ENCODE measurements at places on chromosomes 2 and 18.
A peak's percentile ranks its signal among the peaks of the same experiment; 100 is the strongest.

DNA sequence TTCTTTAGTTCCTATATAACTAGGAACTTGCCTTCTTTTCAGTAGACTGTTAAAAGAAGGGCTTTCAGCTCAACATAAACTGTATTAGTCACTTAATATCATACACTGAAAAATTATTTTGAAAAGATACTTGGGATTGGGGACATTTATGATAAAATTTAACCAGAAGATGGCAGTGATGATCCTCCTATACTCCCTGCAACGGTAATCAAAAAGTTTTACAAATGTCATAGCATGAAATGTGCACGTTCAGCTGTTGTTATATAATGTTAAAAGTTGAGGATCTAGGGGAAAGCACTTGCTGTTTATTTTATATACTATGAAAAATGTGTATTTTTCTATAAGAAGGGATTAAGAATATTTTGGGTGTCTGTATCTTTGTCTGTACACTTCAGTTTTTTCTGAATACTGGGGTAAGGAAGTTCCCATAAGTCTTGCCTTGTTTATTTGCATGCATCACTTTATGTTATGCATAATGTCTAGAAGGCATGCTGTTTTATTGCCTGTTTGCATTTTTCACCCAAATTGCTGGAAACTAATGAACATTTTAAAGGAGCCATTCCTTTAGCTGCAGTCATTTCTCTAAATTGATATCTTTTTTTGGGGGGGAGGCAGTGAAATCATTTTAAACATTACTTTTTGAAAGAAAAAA lies 19.0 kb downstream of the DYNC1I2 start:
- DNase-seq = no peak

DNA sequence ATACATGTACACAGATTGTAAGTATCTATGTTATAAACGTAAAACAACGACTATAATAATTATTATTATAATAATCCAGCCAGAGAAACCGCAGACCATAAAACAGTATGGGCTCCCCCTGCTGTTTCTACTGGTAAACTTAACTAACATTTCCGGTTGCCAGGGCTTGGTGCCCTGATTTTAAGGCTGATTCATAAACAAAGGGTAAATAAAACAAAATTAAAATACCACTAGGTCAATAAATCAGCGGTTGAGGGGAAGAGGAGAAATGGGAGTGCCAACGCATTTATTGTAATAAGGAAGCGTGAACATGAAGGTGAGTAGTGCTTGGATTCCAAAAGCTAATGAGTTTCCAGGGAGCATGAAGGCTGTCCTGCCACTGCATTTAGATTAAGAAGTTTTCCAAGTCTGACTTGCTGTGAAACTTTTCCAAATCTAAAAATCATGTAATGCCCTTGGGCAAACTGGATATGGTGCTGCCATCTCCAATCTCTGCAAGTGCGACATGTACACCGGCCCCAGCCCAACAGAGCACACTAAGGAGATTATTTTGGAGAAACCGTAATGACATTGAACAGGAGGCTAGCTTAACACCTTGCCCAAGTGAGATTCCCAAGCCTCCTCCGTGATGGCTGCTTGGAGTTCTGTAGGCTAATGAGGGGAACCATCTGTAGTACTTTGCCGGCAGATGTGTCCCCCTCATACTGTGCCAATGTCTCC lies 50.7 kb upstream of the HNRNPA3 start:
- DNase-seq = no peak

DNA sequence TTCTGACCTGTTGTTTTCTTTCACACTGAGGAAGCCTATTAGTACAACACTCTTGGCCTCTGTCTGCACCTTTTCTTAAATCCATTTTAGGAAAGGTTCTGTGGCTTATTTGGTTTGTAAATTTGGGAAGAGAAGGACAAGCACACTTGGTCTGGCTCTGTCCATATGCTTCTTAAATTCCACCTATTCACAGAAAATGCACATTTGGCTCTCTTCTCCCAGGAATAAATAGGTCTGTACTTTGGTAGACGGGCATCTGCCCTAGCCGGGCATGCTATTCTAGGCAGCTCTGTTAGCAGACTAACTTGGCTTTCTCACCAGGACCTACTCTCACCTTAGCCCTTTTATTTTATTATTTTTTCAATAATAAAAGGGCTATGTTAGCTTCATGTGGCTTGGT lies 1211.8 kb upstream of the SLC39A10 start:
- no peak for DNase-seq

- no peak for DNase-seq
Measured at GRCh38 chr2:78383576-78383975, 641.9 kb upstream of the REG3G start.

DNA sequence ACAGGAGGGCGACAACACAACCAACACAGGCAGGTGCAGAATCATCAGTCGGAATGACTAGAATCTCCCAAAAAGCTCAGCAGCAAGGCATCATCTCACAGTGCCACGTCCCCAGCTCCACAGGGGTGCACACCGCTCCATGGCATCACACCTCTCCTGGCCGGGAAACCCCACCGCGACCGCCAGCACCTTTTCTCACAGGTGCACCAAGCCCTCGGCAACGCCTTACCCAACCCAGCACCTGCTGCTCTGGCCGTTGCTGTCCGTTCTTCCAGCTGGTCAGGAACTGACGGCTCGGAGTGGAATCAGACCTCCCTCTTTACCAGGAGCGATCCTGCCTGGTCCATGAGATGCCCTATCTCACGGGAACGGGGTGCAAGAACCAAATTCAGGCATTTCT lies 61.3 kb downstream of the ZNF516 start:
- DNase-seq = no peak

DNA sequence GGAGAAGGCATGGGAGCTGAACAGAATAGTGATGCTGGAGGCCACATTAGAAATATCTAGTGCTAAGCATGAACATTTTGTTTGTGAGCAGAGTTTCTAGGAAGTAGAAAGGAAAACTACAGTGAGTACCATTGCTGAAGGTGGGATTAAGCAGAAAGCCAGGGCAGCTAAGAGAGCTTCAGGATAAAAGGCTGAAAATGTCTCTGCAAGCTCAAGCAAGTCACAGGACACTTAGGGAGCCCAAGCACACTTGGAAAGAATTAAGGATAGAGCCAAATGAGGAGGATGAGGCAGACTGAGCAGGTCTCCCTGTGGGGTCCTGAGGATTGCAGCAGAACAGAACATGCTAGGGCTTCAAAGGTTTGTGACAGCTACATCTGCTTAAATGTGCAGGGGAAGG lies 80.6 kb upstream of the LYPD1 start:
- DNase-seq = no peak

DNA sequence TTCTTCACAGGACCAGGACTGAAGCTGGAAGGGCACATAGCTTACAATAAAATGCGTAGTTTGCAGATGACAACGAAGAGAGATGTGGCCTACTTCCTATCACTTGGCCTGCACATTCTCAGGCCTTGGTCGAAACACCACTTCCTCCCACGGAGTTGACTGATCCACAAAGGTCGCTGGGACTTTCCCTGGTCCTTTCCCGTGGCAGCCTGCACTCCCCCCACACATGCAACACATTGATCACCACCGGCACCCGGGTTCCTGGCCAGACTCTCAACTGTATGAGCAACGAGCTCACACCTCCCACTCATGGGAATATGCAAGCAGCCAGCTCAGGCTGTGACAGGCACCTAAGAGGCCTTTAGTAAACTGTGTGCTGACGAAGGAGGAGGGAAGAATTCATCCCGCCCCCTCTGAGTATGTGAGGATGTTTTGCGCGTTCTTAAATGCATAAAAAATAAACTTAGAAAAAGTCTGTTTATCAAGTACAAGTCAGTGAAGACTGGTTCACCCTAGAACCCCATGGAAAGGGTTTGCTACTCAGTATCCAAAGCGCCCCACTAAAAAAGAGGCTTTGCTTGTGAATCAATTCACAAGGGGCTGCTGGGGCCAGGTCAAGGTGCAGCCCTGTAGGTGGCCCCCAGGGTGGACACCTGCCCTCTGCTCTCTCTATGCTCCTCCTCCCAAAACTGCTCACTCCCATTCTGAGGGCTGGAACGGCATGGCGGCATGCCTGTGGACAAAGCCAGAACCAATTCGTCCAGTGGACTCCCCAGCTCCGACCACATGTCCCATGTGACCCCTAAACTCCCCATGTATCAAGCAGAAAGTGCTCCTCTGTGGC lies 154.3 kb downstream of the EIPR1 start:
- DNase-seq = peak; percentile 93

DNA sequence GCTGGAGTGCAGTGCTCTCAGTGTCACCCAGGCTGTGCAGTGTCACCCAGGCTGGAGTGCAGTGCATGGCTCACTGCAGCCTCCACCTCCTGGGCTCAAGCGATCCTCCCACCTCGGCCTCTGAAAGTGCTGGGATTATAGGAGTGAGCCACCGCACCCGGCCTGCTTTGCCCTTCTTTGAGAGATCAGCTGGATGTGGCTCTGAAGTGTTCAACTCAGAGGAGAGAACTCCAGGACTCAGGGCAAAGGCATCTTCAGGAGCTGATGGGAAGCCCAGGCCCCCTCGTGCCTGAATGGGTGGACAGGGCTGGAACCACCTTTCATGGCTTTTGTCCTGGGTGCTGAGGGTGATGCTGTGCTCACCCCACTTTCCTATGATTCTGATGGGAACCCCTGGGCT lies 52.0 kb upstream of the HAAO start:
- no peak for DNase-seq

DNA sequence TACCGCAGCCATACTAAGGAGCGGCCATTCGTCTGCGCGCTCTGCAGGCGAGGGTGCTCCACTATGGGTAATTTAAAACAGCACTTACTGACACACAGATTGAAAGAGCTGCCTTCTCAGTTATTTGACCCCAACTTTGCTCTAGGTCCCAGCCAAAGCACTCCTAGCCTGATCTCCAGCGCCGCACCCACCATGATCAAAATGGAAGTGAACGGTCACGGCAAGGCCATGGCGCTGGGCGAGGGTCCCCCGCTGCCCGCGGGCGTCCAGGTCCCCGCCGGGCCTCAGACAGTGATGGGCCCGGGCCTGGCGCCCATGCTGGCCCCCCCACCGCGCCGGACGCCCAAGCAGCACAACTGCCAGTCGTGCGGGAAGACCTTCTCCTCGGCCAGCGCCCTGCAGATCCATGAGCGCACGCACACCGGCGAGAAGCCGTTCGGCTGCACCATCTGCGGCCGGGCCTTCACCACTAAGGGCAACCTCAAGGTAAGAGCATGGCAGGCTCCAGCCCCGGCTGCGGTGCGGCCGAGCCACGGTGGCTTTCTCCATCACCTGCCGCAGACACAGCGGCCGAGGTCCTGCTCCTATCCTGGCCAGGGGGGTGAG lies 15.5 kb downstream of the SALL3 start:
- no peak for DNase-seq

DNA sequence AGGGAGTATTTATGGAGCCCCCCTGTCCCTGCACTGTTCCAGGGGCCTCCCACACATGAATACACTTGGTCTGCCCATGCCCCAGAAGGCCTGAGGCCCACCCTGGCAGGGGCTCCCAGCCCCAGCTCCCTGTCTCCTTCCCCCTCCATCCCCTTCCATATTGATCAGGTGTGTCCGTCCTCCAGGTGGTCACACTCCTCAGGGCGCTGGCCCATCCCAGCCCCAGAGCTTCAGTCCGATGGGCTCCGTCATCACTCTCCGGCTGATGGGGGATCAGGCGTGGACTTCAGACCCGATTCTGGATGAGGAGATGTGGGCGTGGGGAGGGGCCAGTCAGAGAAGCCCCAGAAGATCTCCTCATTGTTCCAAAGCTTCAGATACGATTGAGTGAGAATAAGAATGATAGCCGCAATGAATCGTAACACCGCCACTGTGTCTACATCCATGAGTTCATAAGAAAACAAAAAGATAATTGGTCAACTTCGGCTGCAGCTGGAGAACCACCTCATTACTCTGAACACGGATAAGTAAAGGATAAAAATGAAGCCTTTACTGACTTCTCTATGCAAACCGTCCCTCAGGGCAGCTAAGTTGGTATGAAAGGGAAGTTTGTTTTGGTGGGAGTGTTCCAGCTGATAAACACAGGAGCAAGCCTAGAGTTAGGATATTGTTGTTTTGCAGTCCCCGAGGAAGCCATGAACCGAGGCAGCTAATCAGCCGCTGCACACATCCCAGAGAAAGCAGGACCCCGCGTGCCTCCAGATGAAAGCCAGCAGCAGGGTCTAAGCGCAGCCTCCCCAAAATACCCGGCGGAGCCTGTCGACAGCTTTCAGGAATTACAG lies 279.5 kb downstream of the NDUFA10 start:
- no peak for DNase-seq

- DNase-seq = peak; percentile 84
Measured at GRCh38 chr2:96556441-96557330, 20.1 kb downstream of the ARID5A start.

DNA sequence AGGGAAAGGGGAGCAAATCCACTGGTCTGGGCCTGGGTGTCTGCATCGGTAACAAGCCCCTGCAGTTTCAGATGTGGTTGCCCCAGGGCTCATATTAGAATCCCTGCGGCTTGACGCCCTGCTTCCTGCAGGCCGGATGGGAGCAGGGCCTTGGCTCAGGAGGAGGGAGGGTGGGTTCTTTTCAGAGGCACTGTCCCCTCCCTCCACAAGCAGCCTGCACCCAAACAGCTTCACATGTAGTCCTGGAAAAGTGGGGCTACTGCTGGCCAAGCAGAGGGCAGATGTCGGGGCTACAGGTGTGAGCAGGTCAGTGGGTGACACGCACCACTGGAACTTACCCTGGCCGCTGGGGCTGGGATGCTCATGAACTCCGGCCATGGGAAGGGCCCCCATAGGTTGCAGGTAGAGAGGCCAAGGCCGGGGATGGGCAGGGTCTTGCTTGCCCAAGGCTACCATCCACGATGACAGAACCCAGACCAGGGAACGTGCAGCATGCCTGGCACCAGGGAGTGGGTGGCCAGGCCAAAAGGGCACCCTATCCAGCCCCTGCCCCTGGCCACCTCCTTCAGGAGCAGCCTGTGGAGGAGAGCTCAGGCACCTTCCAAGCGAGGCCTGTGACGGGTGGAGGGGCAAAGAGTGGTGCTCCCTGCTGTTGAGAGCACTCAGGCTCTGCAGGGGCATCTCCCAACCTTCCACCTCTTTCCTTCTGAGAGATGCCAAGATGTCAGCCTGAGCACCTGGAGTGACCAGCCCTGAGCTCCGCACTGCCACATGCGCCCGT lies 16.8 kb downstream of the ARID5A start:
- DNase-seq = peak; percentile 18

GRCh38 chr2:26685341-26685740 lies 7.2 kb upstream of the KCNK3 start:
- no peak for DNase-seq

DNA sequence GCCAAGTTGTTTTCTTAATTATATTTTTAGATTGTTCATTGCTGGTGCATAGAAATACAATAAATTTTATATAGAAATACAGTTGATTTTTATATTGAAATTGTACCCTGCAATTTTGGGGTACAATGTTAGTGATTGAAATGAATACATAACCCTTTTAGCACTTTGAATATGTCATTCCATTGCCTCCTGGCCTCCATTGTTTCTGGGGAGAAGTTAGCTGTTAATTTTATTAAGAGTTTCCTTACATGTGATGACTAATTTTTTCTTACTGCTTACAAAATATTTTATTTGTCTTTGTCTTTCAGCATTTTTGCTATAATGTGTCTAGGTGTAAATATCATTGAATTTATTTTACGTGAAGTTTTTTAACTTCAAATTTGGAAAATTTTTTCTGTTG lies 176.5 kb upstream of the DCC start:
- no peak for DNase-seq

DNA sequence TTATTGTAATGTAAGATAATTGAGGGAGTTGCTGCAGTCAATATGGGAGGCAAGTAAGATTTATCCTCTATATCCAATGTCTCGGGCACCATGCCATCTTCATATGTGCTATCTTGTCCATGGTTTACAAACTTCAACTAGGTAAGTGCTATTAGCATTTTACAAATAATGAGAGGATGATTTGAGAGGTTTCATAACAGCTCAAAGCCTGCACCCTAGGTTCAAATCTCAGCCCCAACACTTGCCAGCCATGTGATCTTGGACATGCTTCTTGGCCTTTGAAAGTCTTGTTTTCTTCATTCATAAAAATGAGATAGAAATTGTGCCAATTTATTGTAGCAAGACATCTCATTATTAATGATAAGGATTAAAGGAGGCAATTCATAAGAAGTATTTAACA lies 108.8 kb downstream of the RND3 start:
- no peak for DNase-seq
